ENCODE measurements at places on chromosomes 2 and 18.

- no peak for DNase-seq
Measured at GRCh38 chr18:54268751-54269150, 566 bp upstream of the POLI start.

DNA sequence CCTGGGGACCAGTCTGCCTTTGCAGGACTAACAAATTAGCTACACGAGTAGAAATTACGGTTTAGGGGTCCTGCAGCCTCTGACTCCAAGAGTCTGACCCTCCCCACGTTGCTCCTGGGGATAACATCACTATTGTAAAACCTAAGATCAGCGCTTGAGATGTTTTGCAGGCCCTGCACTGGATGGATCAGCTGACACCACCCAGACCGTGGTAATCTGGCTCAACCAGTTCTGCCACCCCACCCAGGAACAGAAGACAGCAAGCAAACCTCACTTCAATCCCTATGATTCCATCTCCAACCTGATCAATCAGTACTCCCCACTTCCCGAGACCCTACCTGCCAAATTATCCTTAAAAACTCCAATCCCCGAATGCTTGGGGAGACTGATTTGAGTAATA, 31.7 kb downstream of the NGEF start:
- DNase-seq, result no peak

DNA sequence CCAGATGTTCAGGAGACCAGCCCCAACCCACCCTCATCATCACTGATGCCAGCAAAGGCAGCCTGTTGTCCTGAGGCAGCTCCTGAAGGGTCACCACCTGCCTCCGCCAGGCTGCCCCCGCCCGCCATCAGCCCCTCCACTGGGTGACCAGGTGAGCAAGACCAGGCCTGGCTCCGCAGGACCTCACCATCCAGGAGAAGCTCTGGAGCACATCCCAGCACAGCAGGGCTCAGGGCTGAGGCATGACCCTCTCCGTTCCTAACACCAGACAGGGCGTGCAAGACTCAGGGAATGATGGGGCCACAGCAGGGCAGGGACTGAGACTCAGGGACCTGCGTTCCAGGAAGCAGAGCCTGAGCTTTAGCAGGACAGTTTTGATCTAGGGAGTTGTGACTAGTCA, 218.8 kb upstream of the RAB6C start:
- no peak for DNase-seq

DNA sequence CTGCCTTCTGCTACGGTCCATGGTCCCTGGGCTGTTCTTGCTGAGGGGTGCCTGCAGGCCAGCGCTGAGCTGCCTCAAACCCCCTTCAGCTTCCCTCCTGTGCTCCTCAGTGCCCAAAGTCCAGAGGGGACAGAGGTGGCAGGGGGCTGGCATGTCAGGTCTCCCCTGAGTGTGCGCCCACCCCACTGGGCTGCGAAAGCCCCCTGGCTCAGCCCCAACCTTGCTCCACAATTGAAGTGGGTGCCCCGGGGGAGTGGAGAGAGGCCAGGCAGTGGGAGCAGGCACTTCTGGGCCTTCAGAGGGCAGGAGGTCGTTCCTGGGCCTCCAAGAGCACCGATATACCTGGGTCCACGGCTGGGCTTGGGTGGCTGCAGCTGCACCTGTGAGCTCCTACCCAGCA, 548.7 kb upstream of the FAM98A start:
- no peak for DNase-seq

GRCh38 chr18:54787616-54788015, 40.7 kb upstream of the RAB27B start:
- DNase-seq, result no peak

GRCh38 chr18:31647127-31647753, 37.1 kb downstream of the B4GALT6 start:
- DNase-seq, result no peak

DNA sequence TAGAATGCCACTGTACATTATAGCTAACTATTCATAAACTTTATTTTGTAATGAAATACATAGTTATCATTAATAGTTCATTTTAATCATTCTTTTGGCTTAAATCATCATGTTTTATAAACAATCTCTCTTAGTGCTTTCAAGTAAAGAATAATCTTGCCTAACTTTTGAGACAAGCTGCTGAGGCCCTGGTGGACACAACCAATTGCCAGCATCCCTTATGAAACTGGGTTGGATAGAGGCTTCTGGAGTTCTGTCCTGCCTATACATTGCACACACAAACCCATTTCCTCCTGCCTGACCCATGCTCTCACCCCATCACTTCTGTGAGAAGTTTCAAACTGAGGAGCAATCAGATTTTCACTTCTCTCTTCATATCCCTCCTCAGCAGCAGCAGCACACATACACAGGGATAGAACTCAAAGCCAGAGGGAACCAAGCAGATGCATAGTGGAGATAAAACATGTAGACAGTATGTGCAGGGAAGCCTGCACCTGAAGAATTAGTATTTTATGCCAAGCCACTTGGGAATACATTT, 450.0 kb upstream of the SLC14A2 start:
- no peak for DNase-seq
